ENCODE measurements at places on chromosomes 11 and 22.

- DNase-seq: no peak
Observed at GRCh38 chr11:12539572-12539971, 134.6 kb upstream of the TEAD1 start.

GRCh38 chr11:37364246-37364839 is 766.3 kb upstream of the RAG2 start:
- no peak for DNase-seq

DNA sequence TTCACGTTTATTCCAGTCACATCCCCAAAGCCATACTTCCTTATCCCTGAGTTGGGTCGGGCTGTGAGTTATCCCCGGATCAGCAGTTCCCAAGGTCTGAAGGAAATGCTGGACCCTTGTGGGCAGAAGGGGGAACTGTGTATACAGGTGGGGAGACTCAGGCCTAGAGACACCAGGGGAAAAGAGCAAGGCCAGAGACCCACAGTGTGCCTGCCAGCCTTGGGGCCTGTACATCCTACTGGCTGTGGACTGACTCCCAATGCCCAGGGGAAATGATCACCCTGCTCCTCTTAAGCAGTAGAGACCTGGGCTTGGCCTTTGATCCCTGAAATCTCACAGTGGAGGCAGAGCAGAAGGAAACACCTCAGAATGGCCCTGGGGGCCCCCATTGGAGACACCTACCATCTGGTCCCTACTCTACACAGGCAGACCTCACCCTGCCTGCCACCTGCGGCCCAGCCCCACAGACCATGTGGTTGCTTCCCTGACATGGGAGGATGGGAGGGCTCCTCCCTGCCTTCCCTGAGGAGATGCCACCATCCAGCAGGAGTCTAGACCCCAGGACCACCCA is 1.3 kb downstream of the SELENOM start:
- DNase-seq: no peak

DNA sequence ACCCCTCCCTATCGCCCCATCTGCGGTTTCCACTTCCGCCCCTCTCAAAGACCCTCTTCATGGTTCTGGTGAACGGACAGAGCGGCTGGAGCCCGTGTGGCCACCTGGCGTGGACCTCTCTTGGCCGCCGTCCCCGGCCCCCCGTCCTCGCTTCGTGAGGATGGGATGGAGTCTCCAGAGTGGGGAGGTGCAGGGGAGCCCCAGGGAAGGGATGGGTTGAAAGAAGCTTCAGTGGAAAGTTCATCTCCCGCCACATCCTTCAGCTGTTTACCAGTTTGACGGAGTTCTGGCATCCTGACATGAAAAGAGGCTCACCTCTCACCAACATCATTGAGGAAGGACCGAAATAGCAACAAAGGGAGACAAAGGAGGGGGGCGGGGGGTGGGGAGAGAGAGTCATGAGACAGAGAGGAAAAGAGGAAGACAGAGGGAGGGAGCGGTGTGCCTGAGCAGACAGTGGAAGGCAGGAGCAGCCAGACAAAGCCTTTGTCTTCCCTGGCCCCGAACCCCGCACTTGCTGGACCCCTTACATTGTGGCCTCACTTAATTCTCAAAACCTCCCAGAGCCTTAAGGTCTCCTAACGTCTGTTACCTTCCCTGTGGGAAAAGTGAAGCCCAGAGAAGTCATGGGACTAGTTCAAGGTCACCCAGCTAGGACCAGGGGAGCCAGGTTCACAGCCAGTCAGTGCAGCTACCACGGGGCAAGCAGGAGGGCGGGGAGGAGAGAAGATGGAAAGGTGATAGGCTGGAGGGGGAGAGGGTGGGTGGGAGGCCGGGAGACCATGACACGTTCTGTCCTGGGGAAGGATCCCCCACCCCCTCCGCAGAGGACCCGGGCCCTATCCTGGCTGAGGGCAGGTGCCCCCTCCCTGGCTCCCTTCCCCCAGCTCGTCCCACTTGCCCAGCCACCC is 54.9 kb downstream of the CD6 start:
- DNase-seq: no peak

- DNase-seq: no peak
Observed at GRCh38 chr11:123065621-123066020, 3.7 kb upstream of the HSPA8 start.

GRCh38 chr22:29310863-29311339 is 4.5 kb downstream of the GAS2L1 start:
- peak; percentile 80 for DNase-seq

DNA sequence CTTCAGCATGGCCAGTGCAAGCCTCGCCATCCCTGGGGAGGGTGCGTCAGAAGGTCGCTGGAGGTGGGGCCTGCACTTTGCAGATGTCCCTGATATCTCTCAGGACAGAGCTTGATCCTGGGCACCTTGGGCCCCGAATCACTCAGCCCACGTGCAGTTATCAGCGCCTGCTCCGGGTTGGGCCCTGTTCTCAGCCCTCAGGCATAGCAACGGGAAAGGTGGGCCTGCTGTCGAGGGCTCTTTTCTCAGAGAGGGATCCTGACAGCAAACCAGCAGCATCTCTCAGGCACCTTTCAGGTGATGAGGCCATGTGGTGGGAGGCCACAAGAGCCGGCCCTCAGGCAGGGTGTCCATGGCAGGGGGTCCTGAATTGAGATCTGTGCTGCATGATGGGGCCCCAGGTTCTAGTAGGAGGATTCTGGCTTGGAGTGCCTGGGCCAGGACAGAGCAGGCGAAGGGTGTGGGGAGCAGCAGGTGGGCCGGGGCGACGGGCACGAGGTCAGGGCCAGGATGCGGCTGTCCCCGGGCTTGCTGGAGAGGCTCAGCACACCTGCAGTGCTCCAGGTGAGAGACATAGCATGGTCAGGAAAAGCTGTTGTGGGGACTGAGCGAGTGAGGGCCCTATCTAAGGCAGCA is 280.5 kb downstream of the TBC1D22A start:
- no peak for DNase-seq

GRCh38 chr11:69839516-69839915 is 20.3 kb upstream of the FGF3 start:
- no peak for DNase-seq

GRCh38 chr11:2527621-2528291 is 82.9 kb downstream of the KCNQ1 start:
- DNase-seq: no peak

GRCh38 chr11:33375688-33376311 is 118.6 kb downstream of the HIPK3 start:
- DNase-seq: no peak

DNA sequence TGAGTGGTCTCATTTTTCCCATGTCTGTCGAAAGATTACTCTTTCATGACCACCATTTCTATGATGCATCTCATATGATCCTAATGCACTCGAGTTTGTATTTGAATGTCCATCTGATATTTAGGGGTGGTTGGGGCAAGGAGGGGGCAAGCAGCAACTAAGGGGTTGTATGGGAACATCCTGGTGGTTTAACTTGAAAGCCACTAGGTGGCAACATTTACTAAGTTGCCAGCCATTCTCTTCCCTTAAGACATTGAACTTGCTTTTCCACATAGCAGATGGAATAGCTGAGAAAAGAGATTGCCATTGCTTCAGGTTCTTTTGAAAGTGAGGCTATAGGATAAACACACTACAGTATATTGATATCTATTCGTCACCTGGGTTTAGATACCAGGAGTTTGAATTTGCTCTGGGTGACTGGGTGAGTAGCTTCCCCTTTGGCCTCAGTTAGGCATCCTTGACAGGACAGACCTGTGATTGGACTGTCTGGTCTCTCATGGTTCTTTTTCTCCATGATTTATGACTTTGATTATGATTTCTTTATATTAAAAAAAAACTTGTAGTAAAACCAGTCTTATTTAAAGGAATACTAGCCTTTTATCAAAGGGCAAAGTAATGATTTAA is 32.4 kb downstream of the NF2 start:
- no peak for DNase-seq

DNA sequence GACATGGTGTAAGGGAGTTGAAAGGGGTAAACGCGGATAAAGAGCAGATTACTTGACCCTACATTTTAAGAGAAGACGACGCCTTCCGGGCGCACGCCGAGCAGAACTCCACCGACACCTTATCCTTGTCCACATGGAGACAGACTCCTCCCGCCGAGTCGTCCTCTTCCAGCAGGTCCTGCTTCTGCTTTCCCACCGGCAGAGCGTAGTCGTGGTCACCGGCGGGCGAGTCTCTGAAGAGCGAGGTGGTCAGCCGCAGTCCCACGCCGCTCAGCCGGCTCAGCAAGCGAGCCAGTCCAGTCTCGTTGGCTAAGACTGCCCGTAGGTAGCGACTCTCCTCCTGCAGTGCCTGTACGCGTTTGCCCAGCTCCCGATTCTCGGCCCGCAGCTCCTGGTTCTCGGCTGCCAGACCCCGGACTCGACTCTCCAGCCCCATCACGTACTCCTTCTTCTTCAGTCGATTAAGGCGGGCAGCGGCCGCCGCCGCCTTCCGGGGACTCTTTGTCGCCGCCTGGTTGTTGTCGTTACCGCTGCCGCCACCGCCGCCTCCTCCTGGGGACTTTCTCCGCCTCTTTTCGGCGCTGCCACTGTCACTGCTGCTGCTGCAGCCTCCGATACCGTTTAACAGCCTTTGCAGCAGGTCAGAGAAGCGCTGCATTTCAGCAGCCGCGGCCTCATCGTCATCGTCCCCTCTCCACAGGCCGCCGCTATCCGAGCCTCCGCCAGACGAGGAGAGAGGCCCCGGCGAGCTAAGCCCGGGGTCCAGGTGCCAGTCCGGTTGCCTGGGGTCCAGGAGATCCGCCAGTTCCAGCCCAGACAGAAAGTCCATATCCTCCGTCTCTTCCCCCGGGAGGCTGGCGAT is 945 bp downstream of the CREBZF start:
- DNase-seq: peak; percentile 87

DNA sequence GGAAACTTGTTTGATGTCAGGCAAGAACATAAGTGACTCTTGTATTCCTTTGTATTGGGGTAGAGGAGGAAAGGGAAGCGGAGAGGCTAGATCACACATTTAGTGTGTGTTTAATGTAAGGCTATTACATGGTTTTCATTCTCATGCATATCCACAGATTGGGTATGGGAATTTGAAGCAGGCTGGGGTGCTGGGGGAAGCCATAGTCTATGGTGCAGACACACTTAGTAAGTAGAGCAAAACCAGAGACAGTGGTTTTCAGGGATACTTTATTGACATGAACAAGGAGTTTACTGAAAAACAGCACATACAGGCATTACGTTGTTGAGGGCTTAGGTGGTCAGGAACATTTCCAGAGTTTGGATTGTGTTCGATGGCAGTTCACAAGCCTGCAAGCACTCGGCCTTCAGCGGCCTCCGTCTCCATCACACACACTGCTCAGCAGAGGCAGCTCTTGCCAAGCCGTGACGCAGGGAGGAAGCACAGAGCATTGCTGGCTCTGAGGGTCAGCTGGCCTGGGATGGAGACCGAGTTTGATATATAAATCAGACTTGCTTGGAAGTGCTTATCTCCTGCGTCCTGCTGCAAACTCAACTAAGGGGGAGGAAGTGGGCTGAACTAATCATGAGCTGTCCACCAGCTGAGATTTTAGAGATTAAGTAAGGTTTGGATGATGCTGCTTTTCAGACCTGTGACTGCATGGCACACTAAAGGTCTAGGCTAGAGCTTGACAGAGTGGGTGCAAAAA is 25.3 kb downstream of the SCN3B start:
- no peak for DNase-seq

DNA sequence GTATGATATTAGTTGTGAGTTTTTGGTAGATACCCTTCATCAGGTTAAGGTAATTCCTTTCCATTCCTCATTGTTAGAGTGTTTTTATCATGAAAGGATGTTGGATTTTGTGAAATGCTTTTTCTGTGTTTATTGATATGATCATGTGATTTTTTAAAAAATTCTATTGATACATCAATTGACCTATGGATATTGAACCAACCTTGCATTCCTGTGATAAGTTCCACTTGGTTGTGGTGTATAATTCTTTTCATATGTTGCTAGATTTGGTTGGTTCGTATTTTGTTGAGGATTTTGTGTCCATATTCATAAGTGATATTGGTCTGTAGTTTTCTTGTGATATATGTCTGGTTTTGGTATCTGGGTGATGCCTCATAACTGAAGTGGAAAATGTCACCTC is 6.7 kb downstream of the ANKRD13D start:
- DNase-seq: no peak

- DNase-seq: peak; percentile 50
Observed at GRCh38 chr22:44671742-44672141, 30.3 kb upstream of the PRR5 start.

DNA sequence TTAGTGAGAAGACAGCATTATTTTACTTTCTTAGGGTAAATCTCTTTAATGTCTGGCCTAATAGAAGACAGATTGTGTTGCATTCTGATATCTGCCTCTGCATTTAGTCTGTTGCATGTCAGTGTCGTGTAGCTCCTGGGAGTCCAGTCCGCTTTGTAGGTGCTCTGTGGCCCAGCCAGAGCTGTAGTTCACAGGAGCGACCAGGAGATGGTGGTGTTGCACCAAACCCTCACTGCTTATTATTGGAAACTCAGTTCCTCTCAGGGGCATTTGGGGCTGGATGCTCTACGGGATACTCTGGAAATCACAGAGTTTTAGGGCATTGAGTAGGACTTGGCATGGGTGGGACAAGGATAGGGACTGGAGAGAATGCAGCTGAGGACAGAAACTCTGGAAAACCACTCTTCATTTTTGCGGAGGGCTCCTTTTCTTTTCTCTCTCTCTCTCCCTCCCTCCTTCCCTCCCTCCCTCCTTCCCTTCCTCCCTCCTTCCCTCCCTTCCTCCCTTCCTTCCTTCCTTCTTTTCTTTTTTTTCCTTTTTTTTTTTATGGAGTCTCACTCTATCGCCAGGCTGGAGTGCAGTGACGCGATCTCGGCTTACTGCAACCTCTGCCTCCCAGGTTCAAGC is 21.7 kb downstream of the MIAT start:
- DNase-seq: peak; percentile 76

GRCh38 chr11:100066399-100066798 is 620.7 kb upstream of the ARHGAP42 start:
- DNase-seq: no peak

- no peak for DNase-seq
Observed at GRCh38 chr22:25970374-25970911, 198.8 kb upstream of the SEZ6L start.

DNA sequence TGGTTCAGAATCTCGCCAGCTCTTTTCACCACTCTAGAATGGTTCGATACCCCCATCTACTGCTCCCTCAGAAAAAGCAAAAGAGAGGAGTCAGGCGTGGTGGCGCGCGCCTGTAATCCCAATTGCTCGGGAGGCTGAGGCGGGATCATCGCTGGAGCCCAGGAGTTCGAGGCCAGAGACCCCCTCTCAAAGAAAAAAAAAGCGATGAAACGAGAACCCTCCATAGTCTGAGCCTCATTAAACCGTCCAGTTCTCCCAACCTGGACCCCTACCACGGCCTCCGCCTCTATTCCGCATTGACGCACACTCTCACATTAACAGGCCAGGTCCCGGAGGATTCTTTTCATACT is 439 bp downstream of the SPA17 start:
- no peak for DNase-seq

GRCh38 chr22:46684706-46685105 is 53.3 kb downstream of the CERK start:
- DNase-seq: no peak

- no peak for DNase-seq
Observed at GRCh38 chr11:104763930-104764709, 134.1 kb downstream of the CASP12 start.

- DNase-seq: peak; percentile 8
Observed at GRCh38 chr11:23540101-23540561, 679.9 kb upstream of the CCDC179 start.

All from stimulated activated naive CD8-positive, alpha-beta T cell treated with anti-CD3 and anti-CD28 coated beads, Interleukin-15, amount 100 ng/mL, for 72 hours (primary cell).